Stimulated activated CD4-positive, alpha-beta T cell treated with anti-CD3 and anti-CD28 coated beads, Interleukin-1b, Interleukin-23, amount 100 ng/mL, for 1 hour (primary cell): ENCODE measurements at places on chromosomes 1 and 21.
A peak's percentile ranks its signal among the peaks of the same experiment; 100 is the strongest.

DNA sequence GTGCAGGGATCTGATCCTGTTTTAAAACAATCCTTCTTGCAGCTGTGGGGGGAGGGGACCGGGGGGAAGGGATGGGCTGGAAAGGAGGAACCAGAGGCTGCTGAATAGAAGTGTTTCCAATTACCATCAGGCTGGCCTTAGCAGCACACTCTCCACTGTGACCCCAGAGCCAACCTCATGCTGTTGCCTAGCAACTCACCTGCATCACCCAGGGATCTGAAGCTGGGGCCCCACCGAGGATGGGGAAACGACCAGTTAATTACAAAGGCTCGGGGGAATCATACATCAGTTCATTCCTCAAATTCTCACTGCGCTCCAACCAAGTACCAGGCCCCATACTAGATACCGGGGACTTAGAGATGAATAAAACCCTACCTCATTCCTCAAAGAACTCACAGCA lies 11.9 kb upstream of the GPX7 start:
- no peak for DNase-seq

GRCh38 chr1:202304375-202304774 lies 37.4 kb downstream of the UBE2T start:
- DNase-seq = no peak

DNA sequence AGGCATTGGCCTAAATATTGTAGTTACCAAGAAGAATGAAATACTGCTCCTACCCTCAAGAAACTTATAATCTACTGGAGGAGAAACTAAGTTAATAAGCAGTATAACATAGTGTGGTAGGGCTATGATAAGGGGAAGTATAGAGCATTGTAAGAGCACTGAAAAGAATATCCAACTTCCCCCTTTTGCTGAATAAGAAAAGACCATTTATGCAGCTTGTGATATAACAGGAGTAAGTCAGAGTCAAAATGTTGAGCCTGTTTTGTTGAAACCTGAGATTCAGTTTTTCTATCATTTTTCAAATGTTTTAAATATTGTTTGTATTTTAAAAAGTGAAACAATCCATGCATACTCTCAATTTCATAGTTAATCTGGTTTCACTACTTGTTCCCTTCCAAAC lies 48.3 kb upstream of the FCRL4 start:
- no peak for DNase-seq

DNA sequence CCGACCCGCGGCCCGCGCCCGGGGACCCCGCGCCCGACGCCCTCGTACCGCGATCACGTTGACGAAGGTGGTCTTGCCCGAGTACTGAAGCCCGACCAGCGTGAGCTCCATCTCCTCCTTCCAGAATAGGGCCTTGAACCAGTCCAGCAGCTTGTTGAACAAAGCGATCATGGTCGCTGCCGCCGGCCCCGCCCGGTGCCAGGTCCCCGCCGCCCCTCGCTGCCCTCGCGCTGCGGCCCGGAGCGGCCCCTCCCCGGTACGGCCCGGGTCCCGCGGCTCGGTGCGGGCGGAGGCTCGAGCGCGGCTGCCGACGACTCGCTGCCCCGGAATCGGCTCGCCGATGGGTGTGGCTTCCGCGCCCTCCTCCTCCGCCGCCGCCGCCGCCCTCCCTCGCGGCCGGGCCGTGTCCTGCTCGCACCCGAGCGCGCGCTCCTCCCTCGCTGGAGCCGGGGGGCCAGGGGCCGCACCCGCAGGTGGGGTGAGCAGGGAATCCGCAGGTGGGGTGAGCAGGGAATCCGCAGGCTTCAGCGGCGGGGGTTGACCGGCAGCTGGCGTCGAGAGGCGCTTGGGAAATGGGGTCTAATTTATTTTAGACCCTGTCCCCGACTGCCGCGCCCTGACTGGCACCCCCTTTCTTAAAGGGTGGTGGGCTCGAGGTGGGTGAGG lies at the start of gene ARL8A:
Gene ARL8A (minus strand): TSS at position 336 of the 666 bp plus-strand sequence. CDS start 165 bp downstream, at position 171.
- DNase-seq = no peak

DNA sequence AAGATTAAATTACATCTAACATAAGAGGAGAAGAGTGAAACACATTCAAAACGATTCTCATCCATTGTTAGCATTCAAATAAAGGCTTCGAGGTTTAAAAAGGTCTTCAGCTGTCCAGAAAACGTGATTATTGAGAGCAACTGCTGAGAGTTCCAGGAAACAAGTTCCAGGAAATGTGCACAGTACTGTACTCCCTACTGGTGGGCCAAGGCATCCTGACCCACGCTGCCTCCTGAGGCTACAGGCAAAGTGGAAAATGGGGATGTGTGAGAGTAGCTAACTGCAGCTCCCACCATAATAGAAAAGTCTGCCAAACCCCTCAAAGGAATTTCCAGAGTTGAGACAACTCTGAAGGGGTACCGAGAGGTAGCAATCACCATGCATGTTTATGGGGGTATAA lies 2.0 kb downstream of the VAV3 start:
- DNase-seq = no peak

DNA sequence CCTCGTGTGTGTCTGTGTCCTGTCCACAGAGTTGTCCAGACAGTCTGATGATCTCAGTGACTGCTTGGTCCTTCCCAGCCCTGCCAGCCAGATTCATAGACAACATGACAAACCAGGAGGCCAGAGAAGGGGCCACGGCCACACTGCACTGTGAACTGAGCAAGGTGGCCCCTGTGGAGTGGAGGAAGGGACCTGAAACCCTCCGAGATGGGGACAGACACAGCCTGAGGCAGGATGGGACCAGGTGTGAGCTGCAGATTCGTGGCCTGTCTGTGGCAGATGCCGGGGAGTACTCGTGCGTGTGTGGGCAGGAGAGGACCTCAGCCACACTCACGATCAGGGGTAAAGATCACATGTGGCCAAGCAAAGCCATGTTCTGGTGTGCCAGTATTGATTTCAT lies 96.4 kb downstream of the OBSCN start:
- DNase-seq = no peak

- no peak for DNase-seq
Observed at GRCh38 chr1:160879056-160879455, 5.9 kb downstream of the ITLN1 start.

GRCh38 chr1:6440198-6441126 lies 15.9 kb downstream of the ESPN start:
- DNase-seq = peak; percentile 50

DNA sequence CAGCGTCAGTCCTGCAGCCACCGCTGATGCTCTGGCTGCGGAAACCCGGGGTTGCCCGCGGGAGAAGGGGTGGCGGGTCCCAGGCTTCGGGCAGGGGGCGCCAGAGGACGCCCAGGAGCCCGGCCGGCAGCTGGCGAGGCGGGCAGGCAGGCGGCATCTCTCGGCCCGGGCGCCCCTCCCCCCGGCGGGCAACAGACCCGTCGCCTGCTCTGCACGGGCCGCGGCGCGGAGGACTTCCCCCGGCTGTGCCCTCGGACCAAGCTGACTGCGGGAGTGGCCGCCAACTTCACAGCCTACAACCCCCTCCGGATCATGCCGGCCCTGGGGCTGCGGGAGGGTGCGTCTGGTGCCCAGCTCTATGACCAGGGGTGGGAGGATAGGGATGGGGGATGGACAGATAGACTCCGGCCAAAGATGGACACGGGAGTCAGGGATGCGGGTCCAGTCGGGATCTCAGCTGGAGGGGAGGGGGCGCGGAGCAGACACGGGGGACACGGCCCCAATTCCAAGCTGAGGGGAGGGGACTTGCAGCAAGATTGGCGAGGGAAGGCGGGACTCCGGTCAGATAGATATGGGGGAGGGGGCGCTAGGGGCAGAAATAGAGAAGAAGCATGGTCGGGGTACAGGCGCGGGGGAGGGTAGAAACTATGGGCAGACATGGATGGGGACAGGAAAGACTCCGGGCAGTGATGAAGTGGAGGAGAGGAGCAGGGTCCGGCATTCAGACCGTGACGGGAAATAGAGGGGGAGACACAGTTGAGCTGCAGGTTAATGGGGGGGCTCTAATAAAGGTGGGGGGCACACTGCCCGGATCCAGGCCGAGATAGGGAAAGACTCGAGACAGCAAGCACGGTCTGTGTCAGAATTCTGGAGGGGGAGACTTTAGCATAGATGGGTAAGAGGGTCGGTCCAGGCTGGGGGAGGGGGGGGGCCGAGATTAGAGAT lies 1.1 kb downstream of the ADGRB2 start:
- peak; percentile 53 for DNase-seq

- no peak for DNase-seq
Observed at GRCh38 chr21:37623689-37624088, 257.1 kb downstream of the DYRK1A start.

DNA sequence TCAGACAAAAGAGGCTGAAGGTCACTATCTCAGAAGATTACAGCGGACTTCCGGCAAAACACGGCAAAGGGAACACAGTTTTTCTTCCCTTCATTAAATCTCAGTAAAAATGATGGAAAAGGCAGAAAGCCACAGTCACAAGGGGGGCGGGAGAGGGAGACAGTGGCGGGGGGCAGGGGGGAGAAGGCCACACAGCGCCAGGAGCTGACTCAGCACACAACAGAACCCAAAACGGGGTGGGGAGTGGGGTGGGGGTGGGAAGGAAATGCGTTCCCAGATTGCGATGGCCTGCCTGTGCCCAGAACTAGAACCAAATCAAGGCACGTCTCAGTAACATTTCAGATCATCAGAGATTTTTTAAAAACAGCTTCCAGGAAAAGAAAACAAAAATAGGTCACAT lies 13.4 kb downstream of the CFAP74 start:
- no peak for DNase-seq

DNA sequence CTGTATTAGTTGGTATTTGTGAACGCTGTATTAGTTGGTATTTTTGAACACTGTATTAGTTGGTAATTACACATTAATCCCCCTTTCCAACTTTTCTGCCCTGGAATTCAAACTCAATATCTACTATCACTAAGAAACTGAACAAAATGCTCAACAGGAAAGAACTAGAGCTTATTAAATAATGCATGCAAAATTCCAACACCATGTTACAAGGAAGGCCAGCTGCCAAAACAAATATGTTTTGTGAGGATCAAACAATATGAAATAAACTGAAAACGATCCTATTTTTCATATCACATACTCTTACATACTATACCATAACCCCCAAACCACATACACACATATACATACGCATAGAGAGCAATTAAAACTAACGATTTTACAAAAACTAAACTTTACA lies 104.9 kb downstream of the CDC42BPA start:
- no peak for DNase-seq

GRCh38 chr1:172345077-172345476 lies 75.4 kb upstream of the C1orf105 start:
- no peak for DNase-seq

DNA sequence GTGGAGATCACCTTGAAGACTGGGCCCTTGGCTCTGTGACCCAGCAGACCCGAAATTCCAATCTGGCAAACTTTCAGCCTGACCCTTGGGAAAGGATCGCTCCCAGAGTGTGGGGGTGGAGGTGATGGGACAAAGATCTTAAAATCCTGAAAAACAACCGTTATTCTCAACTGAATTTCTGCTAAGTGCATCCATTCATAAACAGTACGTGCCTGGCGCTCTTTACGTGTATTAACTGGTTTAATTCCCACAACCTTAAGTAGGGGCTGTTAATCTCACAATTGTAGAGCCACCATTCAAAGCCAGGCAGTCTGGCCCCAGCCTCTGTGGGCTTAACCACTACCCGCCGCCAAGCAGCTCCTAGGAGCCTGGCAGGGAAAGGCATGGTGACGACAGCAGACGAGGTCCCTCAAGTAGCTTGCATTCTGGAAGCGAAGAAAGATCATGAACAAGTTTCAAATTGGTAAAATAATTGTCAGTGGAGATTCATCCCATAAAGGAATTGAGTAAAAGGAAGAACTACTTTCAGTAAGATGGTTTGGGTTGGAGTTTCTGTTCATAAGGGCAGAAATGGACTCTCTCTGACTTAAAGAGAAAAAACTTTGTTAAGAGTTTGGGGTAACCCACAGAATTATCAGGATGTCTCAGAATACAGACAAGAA lies 11.4 kb upstream of the RGS16 start:
- DNase-seq = no peak

DNA sequence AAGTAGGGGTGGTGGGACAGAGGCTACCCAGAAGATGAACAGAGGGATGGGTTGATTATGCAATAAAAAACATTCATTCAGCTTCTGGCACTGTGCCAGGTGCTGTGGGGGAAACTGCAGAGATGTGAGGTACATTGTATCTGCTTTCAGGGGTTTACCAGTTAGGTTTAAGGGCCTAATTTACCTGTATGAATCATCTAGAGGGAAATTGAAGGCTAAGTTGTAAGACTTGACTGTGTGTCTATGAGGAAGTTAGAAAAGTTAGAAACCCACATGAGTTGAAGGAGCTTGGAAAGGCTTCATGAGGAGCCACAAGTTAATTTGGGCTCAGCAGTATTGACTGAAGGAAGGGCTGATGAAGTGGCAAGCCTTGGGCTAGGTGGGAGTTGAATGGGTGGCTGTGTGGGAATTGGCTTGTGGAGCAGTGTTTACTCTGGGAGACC lies 36.7 kb upstream of the APOBEC4 start:
- no peak for DNase-seq

DNA sequence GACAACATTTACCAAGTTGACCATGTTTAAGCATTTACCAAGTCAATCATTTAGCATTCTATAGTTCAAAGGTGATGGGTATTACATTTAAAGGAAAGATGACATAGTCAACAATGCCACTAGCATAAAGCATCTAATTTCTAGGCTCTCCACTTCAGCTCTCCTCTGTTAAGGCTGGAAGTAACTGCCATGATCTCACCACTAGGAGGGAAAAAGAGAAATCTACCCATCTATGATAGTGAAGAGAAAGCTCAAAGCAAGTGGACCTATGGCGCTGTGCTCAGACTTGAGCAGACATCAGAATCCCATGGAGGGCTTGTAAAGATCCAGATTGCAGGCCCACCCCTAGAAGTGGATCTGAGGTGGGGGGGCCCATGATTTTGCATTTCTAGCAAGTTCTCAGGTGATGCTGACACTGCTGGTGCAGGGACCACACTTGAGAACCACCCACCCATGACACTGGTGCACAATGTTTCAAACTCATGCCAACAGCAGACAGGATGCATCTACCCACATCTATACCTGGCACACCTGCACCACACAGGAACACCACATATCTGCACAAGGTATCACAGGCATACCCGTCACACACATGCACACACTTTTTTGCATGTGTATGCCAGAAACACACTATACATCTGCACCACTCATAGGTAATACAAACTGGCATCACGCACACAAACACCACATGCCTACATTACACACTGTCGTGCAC lies 392.9 kb upstream of the RUNX1 start:
- DNase-seq = no peak

GRCh38 chr1:9289711-9290485 lies 2.8 kb upstream of the SPSB1 start:
- no peak for DNase-seq

- no peak for DNase-seq
Observed at GRCh38 chr1:219086956-219087469, 86.7 kb upstream of the LYPLAL1 start.

DNA sequence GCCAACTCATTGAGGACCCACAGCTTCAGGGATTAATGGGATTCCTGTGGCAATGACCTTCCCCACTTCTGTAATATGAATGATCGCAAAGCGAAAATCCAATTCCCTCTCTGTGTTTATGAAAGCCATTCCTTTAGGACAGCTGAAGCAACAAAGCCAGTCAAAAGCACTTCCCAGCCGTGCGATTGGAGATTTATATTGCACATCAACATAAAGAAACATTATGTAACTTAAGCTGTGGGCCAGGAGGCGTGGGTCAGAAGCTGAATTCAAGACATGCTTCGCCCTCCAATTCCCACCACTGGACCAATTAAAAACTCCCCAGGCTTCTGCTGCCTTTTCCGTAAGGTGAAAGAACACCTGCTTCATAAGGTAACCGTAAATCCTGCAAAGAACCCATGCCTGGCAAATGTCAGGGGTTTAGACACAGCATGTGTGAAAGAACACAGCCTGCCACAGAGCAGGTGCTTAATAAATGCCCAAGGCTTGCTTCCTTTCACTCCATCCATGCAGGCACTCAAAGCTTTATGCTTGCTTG lies 138.9 kb upstream of the SOD1 start:
- DNase-seq = no peak
